ENCODE measurements at places on chromosomes 3 and 15.

GRCh38 chr15:86505951-86506350 is 426.3 kb downstream of the AGBL1 start:
- no peak for ATAC-seq

DNA sequence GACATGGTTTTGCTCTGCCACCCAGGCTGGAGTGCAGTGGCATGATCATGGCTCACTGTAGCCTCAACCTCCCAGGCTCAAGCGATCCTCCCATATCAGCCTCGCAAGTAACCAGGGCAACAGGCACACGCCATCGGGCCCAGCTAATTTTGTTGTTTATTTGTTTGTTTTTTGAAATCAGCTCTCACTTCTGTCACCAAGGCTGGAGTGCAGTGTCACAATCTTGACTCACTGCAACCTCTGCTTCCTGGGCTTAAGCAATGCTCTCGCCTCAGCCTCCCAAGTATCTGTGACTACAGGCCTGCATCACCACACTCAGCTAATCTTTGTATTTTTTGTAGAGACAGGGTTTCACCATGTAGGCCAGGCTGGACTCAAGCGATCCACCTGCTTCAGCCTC is 26.3 kb upstream of the PLCH1 start:
- ATAC-seq, result no peak

DNA sequence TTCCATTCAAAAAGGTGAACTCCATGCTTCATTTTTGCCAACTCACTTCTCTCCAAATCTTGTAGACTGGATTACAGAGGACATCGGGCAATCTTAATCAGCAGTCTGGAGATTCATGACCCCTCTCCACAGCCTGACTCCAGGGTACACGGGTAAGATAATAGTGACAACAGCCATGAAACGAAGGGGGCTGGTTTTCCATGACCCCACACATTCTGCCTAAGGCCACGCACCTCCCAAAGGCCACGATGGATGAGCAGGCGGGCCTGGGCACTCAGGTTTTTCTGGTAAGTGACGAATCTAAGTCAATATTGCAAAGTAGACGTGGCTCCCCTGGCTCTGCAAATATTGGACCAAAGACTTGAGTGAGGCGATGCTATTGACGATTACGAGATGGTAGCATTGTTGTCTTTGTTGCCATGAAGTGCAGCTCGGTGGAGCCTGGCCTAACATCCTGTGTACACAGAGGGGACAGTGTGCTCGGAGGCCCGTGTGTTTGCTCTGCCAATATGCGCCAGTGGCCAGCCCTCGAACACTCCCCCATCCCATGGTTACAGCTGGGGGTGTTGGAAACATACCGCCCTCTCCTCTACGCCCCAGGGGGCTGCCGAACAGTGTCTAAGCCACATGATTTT is 119.1 kb downstream of the OPA1 start:
- no peak for ATAC-seq

DNA sequence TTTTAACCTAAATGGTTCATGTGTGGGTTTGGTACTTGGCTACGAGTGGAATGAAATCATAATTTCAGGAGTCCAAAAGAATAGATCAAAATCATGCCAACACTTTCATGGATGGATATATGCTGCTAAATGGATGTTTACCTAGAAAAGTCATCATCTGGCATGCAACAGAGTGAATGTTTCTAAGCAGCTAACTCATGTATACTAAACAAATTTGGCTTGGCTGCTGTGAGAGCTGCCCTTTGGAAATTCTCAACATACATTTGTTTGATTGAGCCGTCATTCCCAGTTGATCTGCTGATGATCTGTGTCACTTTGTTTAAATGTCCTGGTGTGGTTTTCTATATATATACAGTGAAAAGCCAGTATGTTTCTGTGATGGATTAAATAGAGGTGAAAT is 263.3 kb downstream of the MECOM start:
- no peak for ATAC-seq

Measured in activated CD4-positive, CD25-positive, alpha-beta regulatory T cell treated with anti-CD3 and anti-CD28 coated beads, Interleukin-2, amount 50 U/mL, for 24 hours (primary cell).